ENCODE measurements at places on chromosomes 4 and X.
A peak's percentile ranks its signal among the peaks of the same experiment; 100 is the strongest.

- peak; percentile 15 for DNase-seq
- no peak overlapping the region for H3K4me3 ChIP-seq
- peaks cover 78% of the 10 kb centered on the region for H3K4me1 ChIP-seq
- no peaks in the 10 kb centered on the region for H3K36me3 ChIP-seq
- peak overlapping the region; percentile 70 for H3K27ac ChIP-seq
These were observed 7.2 kb downstream of the SH3BP2 start for GRCh38 chr4:2799971-2800690.

- H3K27ac ChIP-seq: no peak overlapping the region
- no peak for DNase-seq
- H3K27me3 ChIP-seq: no peaks in the 10 kb centered on the region
These were observed 388.9 kb upstream of the PPP1R2C start for GRCh38 chrX:43166874-43167273.

DNA sequence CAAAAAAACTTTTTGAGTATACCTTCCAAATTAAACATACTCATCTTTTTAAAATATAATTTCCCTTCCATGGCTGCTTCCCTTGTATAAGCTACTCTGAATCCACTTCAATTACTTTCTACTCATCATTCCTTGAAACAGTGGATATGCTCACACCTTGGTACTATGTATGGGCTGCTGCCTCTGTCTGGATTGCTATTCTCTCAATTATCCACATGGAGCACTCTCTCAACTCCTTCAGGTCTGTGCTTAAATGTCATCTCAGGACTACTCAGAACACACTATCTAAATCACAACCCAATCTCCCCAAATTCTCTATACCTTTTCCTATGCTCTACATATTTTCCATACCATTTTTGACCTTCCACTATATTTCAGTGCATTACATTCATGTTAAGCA lies 898.9 kb upstream of the EPHA5 start:
- H3K27me3 ChIP-seq: no peaks in the 10 kb centered on the region
- no peaks in the 10 kb centered on the region for H3K36me3 ChIP-seq
- DNase-seq: no peak

GRCh38 chr4:10403633-10404445 lies 53.4 kb downstream of the ZNF518B start:
- no peak overlapping the region for H3K4me3 ChIP-seq
- H3K36me3 ChIP-seq: no peaks in the 10 kb centered on the region
- no peaks in the 10 kb centered on the region for H3K4me1 ChIP-seq
- no peak overlapping the region for H3K27ac ChIP-seq

- DNase-seq: no peak
- H3K4me1 ChIP-seq: no peaks in the 10 kb centered on the region
- no peak overlapping the region for H3K4me3 ChIP-seq
- H3K27me3 ChIP-seq: no peaks in the 10 kb centered on the region
- no peak overlapping the region for H3K27ac ChIP-seq
- no peaks in the 10 kb centered on the region for H3K36me3 ChIP-seq
These were observed 633.5 kb downstream of the BCOR start for GRCh38 chrX:39464253-39464652.

DNA sequence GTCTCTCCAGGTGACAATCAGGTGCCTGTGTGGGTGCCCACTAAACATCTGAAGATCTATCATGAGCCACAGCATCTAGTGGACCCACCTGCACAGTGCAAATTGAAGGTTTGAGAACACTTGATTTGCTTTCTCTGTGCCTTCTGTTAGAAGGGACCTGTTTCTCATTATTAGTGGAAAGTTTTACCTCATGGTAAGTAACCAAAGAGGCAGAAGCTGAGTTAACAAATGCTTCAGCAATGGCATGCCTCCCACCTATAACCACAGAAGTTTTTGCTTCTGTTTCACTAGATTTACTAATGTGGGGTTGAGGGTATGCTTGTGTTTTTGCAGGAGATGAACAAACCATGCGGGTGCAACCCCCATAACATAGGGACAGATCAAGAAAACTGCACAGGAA lies 297.4 kb upstream of the DKK2 start:
- no peak overlapping the region for H3K27ac ChIP-seq
- H3K36me3 ChIP-seq: no peaks in the 10 kb centered on the region
- H3K27me3 ChIP-seq: no peaks in the 10 kb centered on the region
- H3K4me3 ChIP-seq: no peak overlapping the region
- DNase-seq: no peak

DNA sequence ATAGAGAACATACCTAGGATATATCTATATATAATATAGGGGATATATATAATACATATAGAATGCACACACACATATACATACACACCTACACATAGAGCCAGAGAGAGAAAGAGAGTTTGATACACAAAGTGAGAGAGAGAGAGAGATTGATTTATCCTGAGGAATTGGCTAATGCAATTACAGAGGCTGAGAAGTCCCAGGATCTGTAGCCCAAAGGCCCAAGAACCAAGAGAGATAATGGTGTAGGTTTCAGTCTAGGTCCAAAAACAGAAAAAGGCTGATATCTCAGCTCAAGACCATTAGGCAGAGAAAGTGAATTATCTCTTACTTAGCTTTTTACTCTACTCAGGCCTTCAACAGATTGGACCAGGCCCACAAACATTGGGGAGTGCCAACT lies 715.0 kb upstream of the LCORL start:
- no peaks in the 10 kb centered on the region for H3K36me3 ChIP-seq
- no peaks in the 10 kb centered on the region for H3K27me3 ChIP-seq
- no peaks in the 10 kb centered on the region for H3K4me1 ChIP-seq
- DNase-seq: no peak

DNA sequence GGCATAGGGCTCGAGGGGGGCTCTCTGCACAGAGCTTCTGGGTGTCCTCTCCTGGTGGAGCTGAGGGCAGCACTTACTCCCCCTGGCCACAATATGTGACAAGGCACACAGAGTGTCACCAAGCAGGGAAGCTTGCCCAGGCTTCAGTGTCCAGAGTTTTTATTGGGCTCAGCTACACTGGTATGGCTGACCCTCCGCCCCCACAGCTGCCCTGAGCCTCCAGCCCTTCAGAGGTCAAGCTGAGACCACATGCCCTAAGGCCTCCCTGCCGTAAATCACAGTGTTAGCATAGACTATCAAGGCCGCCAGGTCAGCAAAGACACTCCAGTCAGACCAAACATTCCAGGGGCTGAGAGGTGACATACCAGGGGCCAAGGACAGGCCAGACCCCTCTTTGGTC lies 59.0 kb downstream of the EVC start:
- no peak overlapping the region for H3K4me3 ChIP-seq
- no peaks in the 10 kb centered on the region for H3K27me3 ChIP-seq
- no peak for DNase-seq
- no peak overlapping the region for H3K27ac ChIP-seq

GRCh38 chr4:119394826-119395225 lies 72.9 kb upstream of the FABP2 start:
- DNase-seq: no peak
- H3K4me3 ChIP-seq: no peak overlapping the region
- H3K4me1 ChIP-seq: no peaks in the 10 kb centered on the region
- H3K27ac ChIP-seq: no peak overlapping the region
- H3K27me3 ChIP-seq: no peaks in the 10 kb centered on the region
- H3K36me3 ChIP-seq: no peaks in the 10 kb centered on the region

- no peak overlapping the region for H3K27ac ChIP-seq
- no peak for DNase-seq
- peaks cover 2% of the 10 kb centered on the region for H3K36me3 ChIP-seq
- no peak overlapping the region for H3K4me3 ChIP-seq
- no peaks in the 10 kb centered on the region for H3K27me3 ChIP-seq
These were observed 156.3 kb downstream of the SOWAHB start for GRCh38 chr4:76741663-76742020.

DNA sequence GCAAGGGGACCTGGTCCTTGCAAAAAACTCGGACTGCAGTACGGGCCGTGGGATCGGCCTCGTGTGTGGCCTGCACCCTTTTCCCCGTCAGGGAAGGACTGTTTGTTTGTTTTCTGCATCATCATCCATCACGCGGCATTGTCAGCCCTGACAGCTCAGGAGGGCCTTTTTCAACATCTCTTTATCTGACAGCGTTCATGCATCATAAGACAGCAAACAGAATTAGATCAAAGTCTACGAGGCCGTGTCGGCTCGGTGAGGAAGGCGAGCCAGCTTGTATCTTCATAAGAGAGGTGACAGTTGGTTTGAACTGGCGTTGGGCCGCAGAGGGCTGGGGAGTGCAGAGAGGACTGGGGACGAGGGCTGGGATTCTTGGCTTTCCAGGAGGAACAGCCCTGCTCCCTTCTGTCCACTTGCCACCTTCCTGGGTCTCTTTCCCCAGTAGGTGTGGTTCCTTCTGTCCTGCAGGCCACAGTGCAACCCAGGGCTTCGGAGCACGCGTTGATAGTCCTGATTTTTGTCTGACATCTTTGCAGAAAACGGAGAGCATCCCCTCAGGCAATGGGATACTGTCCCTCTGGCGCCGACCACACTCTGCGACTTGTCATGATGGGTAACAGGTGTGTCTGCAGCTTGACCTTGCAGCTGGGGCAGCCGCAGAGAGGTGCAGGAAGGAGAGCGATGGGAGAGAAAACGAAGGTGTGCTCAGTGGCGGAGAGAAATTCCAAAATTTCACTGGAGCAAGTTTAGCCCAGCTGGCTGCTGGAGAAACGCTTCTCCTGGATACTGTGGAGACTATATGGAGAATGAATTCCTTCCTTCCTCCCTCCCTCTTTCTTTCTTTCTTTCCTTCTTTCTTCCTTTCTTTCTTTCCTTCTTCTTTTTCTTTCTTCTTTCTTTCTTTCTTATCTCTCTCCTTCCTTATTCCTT lies 104.0 kb upstream of the SHOX start:
- no peak overlapping the region for H3K27ac ChIP-seq
- DNase-seq: no peak
- no peaks in the 10 kb centered on the region for H3K27me3 ChIP-seq
- H3K4me1 ChIP-seq: no peaks in the 10 kb centered on the region
- H3K36me3 ChIP-seq: no peaks in the 10 kb centered on the region

DNA sequence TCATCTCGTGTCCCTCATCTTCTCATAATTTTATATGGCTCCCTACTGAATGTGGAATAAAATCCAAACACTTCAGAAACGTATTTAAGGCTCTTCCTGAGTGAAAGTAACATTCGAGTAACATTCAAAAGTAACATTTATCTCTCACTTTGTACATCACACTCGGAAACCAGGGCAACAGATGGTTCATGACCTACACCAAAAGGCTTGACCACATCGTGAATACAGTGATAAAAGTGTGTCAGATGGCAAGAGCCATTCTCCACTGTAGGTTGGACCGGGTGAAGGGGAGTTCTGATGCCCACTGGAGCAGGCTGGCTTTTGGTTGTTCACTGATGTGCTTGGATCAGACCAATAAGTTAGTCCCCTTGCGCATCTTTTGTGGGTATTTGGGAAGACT lies 5.6 kb upstream of the LIMCH1 start:
- peaks cover 3% of the 10 kb centered on the region for H3K4me1 ChIP-seq
- no peak for DNase-seq
- H3K36me3 ChIP-seq: no peaks in the 10 kb centered on the region
- no peaks in the 10 kb centered on the region for H3K27me3 ChIP-seq

GRCh38 chrX:130682990-130683389 lies 220.0 kb downstream of the ENOX2 start:
- H3K27me3 ChIP-seq: no peaks in the 10 kb centered on the region
- H3K4me1 ChIP-seq: no peaks in the 10 kb centered on the region
- H3K27ac ChIP-seq: no peak overlapping the region
- H3K36me3 ChIP-seq: no peaks in the 10 kb centered on the region
- DNase-seq: no peak
- no peak overlapping the region for H3K4me3 ChIP-seq

GRCh38 chr4:133130171-133130570 lies 18.9 kb upstream of the PCDH10 start:
- H3K27me3 ChIP-seq: no peaks in the 10 kb centered on the region
- no peak overlapping the region for H3K4me3 ChIP-seq
- no peak for DNase-seq
- H3K27ac ChIP-seq: no peak overlapping the region
- H3K36me3 ChIP-seq: no peaks in the 10 kb centered on the region

DNA sequence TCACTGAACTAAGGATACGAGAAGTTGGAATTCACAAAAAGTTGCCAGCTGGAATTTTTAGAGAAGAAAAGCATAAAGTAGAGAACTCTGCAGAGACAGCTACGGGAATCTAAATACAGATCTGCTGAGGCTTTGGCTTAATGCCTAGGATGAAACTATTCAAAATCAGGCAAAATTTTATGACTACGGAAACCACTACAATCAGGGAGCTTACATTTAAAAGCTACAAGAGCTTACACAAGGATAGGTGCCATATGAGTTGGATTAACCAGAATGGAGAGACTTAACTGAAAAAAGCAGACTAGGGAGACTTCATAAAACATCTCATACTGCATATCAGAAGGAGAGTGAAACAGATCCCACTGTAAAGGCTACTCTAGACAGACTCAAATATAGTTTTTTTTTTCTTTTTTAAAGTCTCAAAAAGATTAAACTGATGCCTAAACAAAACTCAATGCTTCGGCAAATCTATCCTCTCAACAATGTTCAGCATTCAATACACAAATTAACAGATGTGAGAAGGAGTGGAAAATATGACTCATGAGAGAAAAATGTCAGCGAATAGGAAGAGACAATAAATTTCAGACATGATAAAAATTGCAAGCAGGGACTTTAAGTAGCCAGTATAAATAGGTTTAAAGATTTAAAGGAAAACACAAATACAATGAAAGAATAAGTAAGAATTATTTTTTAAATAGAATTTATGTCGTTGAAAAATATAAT lies 586.1 kb downstream of the FSTL5 start:
- DNase-seq: no peak
- no peak overlapping the region for H3K4me3 ChIP-seq
- no peaks in the 10 kb centered on the region for H3K4me1 ChIP-seq

DNA sequence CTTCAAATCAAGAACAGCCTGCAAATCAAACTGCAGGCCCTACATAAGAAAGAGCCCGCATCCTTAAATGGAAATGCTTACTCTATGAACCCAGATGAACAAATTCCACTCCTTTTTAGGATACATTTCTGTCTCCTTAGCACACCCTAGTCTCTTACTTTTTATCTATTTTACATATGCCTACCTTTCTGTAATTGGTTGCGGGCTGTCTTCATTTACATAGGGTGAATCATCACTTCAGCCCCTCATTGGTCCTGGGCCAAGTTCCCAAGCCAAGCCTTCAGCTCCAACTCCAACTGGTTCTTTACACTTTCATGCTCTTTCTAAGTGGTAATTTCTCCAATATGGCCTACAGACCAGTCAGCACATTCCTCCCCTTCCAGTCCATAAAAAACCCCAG lies 219.3 kb downstream of the TRAM1L1 start:
- no peak for DNase-seq
- no peaks in the 10 kb centered on the region for H3K4me1 ChIP-seq
- H3K4me3 ChIP-seq: no peak overlapping the region
- no peaks in the 10 kb centered on the region for H3K36me3 ChIP-seq
- no peaks in the 10 kb centered on the region for H3K27me3 ChIP-seq

- H3K27ac ChIP-seq: no peak overlapping the region
- no peaks in the 10 kb centered on the region for H3K27me3 ChIP-seq
- DNase-seq: no peak
- H3K36me3 ChIP-seq: no peaks in the 10 kb centered on the region
- H3K4me3 ChIP-seq: no peak overlapping the region
These were observed 25.9 kb downstream of the MXRA5 start for GRCh38 chrX:3320471-3321046.
